CD4-positive, alpha-beta T cell treated with Interferon alpha-2 for 1 hour (primary cell): ENCODE measurements at places on chromosomes 5 and 9.

GRCh38 chr5:166370928-166371690 lies 1920.3 kb upstream of the WWC1 start:
- DNase-seq: peak; percentile 5

DNA sequence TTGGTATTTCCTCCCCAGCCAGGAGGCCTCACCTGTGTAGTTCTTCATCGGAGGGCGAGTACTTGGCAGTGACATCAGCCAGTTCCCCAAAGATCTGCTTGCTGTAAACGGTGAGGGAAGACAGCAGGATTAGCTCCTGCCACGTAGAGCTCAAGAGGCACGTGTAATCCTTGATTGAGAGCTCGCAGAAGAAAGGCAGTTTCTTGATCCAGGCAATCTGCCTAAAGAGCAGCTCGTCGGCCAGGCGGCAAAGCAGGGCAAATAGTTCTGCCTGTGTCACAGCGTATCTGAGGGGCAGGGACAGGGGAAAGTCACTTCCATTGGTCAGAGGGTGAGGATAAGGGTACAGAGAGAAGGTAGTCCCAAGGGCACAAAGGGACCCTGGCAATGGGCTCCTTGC lies 28.6 kb upstream of the NR5A1 start:
- no peak for DNase-seq

DNA sequence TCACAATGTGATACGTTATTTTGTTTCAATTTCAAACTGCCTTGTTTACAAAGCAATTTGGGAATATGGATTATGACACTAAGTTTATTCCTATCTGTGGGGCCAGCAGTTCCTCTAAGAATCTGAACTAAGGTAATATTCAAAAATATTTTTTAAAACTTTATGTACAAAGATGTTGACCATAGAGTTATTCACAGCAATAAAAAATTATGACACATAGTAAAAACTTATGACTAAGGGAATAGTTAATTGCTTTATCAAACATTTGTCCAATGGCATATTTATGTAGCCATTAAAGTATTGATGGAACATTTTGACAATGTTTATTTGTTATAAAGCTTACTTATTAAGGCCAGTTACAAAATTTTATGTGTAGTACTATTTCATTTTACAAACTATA lies 73.4 kb upstream of the FREM1 start:
- no peak for DNase-seq

- DNase-seq: no peak
These were observed 209.3 kb downstream of the DAB2IP start for GRCh38 chr9:121860744-121861143.

DNA sequence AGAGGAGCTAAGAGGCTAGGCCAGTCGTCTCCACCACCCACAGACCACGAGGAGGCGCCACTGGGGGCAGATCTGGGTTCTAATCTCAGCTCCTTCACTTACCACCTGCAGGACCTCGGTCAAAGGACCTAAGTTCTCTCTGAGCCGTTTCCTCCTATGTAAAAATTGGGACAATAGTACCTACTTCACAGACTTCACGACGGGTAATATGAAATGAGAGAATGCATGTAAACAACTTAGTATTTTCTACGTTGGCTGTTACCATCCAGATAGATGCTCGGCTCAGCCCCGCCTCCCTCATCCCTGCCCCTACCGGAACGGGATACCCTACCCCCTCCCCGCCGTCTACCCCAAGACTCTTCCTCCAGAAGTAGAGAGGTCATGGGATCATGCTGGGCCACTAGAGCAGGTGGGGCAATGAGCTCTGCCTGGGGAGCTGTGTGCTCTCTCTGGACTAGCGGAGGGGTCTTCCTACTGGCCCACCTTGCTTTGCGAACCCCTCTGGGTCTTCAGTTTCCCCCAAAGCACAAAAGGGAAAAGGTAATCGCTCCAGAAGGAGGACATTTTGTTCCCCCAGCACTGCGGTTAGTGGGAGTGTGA lies 541 bp downstream of the GNPDA1 start:
- DNase-seq: peak; percentile 56

- DNase-seq: no peak
These were observed 148.9 kb downstream of the ENC1 start for GRCh38 chr5:74491586-74491985.

- no peak for DNase-seq
These were observed 9.4 kb upstream of the RAD23B start for GRCh38 chr9:107273634-107274033.

DNA sequence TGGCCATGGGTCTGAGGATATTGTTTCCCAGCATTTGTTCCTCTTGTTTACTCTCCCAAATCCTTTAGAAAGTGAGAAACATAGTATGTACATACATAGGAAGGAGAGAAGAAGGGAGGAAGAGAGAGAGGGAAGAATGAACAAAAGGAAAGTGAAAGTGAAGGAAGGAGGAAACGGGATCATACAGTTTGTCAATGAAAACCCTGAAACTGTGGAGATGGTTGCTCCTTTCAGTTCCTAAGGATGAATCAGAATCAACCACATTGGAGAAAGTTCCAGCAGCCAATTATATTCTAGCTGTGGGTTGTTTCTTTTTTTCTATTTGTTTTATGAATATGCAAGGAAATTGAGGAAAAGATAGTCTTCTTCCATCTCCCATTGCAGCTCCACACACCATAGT lies 396.5 kb downstream of the MLLT3 start:
- DNase-seq: no peak

DNA sequence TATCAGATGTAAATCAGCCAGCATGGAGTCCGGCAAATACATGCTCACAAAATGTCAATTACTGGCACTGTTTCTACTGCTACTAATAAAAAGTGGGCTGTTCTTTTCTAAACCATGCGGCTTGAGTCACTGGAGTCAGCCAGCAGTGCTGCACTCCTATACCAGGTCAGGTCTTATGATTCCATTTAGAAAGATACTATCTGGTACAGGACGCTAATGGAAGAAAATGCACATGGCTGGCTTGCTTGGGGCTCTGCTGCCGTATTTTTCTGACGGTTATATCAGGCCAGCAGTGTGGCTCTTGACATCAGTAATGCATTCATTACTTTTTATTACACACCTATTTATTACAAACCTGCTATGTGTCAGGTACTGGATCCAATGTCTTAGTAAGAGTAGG lies 74.3 kb downstream of the NDFIP1 start:
- DNase-seq: no peak

DNA sequence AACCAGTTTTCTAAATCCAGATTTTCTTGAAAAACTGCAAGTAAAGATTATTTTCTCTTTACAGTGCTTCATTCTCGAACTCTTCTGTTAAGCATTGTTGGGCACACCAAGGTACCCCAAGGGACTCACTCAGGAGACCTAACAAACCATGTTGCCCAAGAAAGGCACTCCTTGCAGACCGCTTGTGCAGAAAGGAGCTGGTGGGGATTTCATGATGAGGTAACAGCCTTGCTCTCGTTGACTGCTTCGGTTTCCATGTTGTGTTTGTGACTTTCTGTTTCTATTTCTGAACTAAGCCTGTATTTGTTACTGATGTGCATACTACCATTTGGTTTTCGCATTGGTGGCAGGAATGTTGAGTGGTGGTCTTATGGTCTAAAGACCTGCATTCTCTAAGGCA lies 266.6 kb upstream of the DAP start:
- no peak for DNase-seq

DNA sequence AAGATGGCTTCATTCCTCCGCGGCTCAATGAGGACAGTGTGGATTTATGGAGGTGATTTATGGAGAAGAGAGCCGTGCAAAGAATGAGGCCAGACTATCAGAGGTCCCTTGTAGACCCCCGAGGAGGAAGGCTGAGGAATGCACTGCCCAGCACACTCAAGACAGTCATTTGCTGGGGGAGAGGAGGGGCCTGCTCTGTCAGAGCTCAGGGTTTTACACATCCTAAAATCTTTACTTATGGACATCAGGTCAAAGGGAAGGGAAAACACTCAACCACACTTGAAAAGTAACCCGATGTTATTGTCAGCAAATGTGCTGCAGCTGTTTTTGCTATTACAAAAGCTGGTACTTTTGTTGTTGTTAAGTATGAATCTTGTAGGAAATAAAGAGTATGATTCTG lies 289.5 kb downstream of the SLIT3 start:
- no peak for DNase-seq

DNA sequence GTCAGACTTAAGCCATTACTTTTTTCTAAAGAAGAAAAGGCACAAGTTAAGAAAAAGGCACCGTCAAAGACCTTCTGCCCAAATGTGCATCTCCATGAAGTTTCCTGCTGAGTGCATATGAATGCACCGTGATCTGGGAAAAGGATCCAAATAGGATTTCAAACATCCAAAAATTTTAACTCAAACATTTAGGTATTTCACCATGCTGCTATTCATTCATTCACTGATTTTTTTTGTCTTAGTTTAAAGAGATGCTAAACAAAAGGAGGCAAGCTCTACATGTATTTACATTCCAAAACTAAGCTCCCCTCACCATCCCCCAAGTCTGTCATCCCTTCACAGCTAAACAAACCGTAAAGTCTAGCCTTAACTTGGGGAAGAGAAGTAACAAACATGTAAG lies 291.9 kb downstream of the ARL15 start:
- DNase-seq: no peak

DNA sequence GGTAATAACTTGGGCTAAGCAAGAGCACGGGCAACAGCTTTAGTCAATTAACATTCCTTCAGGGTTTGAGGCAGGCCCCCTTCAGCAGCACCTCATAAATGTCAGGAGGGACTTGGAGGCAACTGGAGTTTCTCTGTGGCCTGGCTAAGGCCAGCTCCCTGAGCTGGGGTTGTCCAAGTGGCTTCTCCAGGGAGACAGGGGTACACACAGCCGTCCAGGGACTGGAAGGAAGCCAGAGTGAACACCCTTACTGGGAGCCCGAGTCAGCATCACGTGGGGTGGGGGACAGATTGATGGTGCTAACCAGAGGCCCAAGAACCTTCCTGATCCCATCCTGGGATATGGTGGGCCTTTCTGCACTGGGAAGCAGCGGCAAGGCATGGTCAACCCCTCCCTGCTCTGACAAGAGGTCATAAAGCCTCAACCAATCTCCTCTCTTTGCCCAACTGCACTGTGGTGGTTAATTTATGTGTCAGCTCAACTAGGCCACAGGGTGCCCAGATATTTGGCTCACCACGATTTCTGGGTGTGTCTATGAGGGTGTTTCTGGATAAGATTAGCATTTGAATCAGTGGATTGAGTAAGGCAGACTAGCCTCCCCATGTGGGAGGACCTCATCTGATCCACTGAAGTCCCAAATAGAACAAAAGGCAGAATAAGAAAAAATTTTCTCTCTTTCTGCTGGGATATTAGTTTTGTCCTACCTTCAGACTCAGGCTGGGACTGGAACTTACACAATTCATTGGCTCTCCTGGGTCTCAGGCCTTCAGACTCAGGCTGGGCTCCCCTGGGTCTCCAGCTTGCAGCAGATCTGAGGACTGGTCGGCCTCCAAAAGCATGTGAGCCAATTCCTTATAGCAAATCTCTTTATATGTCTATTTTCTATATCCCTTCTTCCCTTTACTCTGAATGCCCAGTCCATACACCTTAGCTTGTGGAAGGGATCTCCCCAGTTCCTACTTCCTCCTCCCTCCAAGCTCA lies 127.2 kb upstream of the LARP1 start:
- no peak for DNase-seq

DNA sequence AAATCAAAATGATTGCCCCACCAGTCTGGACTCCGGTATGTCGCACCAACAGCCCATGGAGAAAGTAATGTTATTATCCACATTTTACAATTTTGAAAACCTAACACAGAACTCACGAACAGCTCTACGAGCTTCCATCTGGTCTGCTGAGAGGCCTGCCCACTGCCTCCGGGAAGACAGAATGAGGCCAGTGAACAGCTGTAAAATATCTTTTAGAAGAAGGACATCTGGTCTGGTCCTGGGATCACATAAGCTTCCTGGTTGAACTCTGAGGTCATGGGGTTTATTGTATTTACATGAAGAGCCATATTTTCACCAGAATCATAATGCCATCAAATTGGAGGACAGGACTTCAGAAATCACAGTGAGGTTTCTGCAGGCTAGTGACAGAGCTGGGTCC lies 89.0 kb downstream of the FRMD3 start:
- DNase-seq: no peak

DNA sequence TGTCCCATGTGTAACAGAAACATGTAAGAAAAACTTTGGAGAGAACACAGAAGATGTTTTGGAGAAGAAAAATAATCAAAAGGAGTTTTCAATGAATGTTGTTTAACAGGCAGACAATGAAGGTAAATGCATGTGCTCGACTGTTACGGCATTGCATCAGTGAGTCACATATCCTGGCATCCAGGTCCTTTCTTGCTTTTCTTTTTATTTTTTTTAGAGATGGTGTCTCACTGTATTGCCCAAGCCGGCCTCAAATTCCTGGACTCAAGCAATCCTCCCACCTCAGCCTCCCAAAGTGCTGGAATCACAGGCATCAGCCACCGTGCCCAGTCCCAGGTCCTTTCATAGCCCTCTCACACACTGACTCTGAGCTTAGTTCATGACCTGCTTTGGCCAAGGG lies 181.8 kb downstream of the DTWD2 start:
- no peak for DNase-seq

DNA sequence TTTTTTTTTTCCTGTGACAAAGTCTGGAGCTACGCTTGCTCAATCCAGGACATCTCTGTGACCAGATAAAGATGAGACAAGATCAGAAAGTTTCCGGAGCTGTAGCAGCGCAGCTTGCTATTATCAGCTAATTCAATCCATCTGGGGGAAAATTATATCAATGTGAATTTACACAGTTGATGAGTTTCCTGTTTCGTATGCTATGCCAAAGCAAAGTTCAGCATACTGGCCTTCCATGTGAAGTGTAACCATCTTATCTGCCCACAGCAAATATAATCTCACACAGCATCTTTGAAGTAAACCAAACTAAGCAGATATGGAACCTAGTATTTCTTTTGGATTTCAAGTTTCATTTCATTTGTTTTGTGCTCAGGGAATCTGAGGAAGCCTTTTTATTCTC lies 1767.7 kb downstream of the EFNA5 start:
- no peak for DNase-seq

GRCh38 chr5:170596482-170597044 lies 92.7 kb downstream of the KCNIP1 start:
- DNase-seq: no peak

GRCh38 chr5:58156973-58157701 lies 302.7 kb downstream of the PLK2 start:
- no peak for DNase-seq

DNA sequence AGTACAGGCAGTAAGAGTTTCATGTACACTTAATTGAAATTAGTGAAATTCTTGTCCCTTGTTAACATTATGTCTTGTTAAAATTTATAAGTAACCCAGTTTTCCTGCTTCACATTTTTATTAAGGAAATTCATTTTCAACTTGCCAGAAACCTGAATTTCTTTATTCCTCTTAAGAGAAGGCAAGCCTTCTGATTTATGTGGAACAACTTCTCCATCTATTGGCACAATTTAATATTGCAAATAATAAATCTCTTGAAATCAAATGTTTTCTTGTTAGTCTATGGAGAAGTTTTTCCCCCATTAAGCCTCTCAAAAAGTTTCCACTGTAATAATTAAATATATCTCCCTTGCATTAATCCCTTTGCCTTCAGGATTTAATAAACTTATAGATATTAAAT lies 33.8 kb upstream of the ACO1 start:
- peak; percentile 10 for DNase-seq

DNA sequence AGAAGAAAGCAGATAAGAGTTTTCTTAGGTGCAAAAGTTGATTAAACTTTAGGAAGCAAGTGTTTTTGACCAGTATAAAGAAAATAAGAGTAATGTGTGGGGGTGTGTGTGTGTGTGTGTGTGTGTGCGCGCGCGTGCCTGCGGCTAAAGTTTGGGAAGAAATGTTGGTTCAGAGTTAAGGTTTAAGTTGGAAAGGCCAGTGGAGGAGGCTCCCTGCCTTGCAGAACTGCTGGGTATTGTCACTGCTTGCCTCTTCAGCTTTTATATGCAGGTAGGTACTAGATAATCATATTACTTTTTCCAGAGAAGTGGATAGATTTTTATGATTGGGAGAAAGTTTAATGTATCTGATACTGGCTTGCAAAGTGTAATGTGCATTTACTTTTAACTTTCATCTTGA lies 2.0 kb downstream of the PIK3R1 start:
- no peak for DNase-seq
